NAMALWA (cell line): ENCODE measurements at places on chromosomes 16 and 17.
A peak's percentile ranks its signal among the peaks of the same experiment; 100 is the strongest.

DNA sequence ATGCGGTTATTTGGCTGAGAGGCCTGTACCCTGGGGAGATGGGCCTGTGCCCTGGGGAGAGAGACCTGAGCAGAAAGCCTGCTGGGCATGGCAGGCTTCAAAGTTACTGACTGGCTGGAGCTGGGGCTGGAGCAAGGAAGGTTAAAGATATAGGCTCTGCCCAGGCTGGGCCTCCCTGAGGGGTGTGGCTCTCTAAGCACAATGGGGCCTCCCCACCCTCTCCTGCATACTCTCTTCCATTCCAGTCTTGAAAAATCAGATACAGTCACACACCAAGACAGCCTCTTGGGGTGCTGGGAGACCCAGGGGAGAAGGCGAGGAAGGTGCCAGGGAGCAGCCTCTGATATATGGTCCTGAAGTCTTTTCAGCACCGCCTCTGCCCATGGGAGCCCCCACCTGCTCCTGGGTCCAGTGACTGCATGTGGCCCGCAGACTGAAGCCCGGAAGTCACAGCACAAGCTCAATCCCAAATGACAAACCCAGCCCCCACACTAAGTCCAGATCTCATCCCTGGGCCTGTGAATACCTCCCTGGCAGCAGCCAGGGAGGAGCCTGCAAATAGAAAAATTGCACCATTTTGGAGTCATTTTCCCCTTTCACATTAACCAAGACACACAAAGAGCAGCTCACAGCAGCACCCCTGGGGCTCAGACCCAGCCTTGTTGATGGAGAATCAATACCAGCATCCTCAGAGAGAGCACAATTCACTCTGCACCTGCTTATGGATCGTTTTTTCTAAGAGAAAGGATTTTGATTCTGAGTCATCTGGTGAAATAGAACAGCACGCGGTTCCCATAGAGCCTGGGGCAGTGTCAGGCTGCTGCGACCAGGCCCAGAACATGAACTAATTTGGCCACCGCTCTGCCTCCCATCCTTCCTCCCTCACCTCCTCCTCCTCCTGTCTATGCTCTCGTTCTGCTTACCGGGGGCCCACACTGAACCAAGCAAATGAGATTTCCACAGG lies 25.6 kb upstream of the CACNG1 start:
- no peak for DNase-seq

- peak; percentile 65 for DNase-seq
These were observed 48.0 kb downstream of the TMEM235 start for GRCh38 chr17:78279360-78279990.

- DNase-seq: no peak
These were observed 3.0 kb downstream of the ST6GALNAC2 start for GRCh38 chr17:76582660-76583059.

DNA sequence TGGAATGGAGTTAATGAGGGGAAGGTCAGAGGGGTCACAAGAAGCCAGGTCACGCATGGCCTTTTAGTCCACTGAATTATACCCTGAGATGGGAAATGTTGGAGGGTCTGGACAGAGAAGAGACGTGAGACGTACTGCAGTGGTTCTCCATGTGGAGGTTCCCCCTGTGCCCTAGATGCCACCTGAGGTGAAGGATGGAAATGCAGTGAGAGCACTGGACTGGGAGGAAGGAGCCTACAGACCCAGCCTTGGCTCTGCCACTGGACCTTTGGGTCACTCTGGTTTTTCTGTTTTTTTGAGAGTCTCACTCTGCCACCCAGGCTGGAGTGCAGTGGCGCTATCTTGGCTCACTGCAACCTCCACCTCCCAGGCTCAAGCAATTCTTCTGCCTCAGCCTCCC lies 1.8 kb upstream of the PLSCR3 start:
- DNase-seq: no peak

DNA sequence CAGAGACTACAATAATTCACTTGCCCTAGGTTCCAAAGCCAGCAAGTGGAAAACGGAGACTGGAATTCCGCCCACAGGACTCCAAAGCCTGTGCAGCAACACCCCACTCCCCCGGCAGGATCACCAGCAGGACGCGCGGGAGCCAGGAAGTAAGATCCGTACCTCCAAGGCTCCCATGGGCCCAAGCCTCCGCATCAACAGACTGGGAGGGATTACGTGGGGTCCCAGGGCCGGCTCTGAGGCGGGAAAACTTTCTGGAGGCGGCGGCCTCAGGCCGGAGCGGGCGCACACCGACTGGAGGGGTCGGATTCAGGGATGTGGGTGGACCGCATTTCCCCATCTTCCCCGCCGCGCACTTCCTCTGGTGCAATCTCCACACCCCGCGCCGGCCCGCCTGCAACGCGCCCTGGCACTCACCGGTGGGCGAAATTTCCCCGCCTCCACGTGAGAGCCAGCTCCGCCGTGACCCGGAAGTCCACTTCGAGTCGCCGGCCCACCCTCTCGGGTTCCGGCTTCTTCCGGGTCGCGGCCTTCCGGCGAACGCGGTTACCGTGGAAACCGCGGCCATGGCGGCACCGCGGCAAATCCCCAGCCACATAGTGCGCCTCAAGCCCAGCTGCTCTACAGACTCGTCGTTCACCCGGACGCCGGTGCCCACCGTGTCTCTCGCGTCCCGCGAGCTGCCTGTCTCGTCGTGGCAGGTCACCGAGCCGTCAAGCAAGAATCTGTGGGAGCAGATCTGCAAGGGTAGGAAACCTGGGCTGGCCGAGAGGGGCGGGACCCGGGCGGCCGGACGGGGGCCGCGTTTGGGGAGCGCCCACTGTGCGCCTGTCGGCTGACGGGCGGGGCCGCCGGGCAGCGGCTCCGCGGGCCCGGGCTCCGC lies at the start of the genes IQCK and KNOP1:
IQCK (plus strand) TSS at position 531 of the 883 bp plus-strand sequence; CDS start at position 567, 36 bp downstream.
KNOP1 (minus strand) TSS at position 487 of the 883 bp plus-strand sequence. CDS start 3,192 bp downstream, outside the sequence.
- DNase-seq: peak; percentile 94

- no peak for DNase-seq
These were observed 7.5 kb downstream of the C16orf90 start for GRCh38 chr16:3487521-3488410.

DNA sequence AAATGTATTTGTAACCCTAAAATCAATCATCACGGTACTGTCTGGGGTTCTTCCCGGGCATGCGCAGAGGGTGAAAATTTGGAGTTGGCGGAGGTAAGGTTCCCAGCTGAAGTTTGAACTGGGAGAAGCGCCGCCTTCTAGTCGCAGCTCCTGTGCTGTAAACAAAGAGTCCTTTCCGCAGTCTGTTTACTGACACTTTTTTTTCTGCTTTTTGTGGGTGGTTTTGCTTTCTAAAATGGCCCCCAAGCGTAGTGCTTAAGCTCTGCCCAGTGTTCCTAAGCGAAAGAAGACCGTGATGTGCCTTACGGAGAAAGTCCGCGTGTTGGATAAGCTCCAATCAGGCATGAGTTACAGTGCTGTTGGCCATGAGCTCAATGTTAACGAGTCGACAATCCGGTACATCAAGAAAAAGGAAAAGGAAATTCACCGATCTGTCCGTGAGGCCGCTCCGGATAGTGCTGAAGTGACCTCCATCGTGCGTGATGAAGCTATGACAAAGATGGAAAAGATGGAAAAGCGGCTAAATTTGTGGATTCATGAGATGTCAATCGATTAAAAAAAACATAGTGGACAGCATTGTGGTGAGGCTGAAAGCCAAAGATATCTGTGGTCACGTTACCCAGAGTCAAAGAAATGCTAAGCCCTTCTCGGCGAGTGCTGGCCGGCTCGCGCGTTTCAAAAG lies 570 bp upstream of the CFDP1 start:
- DNase-seq: no peak

- DNase-seq: no peak
These were observed 29.1 kb upstream of the ZNF469 start for GRCh38 chr16:88353691-88354090.

GRCh38 chr16:8229011-8229520 lies 361.2 kb downstream of the TMEM114 start:
- no peak for DNase-seq

- DNase-seq: no peak
These were observed 824.6 kb upstream of the GOT2 start for GRCh38 chr16:59558679-59559078.

- peak; percentile 76 for DNase-seq
These were observed 3.5 kb upstream of the PKMYT1 start for GRCh38 chr16:2983706-2984136.

DNA sequence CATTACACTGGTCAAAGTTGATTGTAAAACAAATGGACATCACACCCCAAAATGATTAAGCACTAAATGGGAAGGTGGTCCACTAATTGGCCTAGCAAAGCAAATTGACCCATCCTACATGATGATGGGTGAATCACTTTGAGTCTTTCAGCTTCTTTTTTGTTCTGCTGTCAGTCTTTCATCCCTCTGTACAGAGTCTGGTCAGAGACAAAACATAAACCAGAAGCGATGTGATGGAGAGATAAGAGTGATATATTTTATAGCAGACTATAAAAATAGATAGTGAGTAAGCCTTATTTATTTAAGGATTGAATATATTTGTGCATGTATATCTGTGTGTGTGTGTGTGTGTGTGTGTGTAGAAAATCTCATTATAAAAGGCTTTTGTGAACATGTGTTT lies 618.4 kb upstream of the SOX9 start:
- no peak for DNase-seq

- DNase-seq: no peak
These were observed 111.4 kb upstream of the SIAH1 start for GRCh38 chr16:48496571-48497095.

- no peak for DNase-seq
These were observed 13.7 kb downstream of the C16orf95 start for GRCh38 chr16:87303431-87303930.

DNA sequence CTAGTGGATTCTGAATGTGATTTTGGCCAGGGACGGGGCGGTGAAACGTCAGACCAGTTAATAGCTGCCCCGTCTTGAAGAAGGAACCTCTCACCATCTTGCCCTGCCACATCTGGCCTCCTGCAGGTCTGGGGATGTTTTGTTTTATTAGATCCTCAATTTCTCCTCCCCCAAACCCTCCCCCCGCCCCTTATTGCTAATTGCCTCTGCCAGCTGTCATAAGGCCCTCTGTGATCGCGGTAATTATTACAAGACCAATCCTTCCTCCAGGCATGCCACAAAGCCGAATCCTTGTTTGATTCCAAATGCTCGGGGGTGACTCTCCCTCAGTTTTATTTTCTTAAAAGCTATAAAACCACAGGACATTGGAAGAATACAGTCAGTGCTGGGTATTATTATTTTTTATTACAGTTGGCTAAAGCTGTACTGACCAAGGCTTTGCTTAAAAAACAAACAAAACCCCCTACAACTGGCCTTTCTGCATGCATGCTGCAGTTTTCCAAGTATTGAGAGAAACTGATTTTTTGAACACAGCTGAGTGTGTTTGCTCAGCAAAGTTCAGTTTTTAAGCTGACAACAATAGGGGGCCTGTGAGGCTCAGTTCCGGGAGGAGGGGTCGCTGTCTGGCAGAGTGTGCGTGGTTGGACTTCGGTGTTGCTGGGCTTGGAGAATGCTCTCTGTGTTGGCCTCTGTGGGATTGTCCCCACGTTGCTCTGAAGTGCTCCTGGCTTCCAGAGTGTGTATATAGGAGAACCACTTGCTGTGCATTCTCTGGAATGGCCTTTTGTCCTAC lies 1.7 kb downstream of the KSR1 start:
- DNase-seq: peak; percentile 55
